ENCODE measurements at places on chromosomes 13 and 19.

- DNase-seq, result no peak
Observed at GRCh38 chr13:20118268-20119140, 42.3 kb downstream of the GJA3 start.

DNA sequence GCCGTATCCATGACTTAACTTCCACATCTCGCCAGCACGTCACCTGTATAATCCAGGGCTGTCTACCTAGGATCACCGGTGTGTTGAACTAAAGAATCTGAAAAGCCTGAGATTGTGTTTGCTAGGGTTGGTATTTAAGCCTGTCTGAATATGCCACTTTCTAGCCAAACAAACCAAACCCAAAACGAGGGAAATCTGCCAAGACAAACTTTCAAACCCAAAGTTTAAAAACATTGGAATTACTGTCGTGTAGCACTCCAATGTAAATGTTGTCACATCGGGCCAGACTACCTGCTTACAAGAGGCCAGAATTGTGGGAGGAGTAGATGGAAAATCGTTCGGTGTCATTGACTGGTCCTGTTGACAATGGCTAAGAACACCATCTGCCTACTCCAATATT lies 747.8 kb downstream of the EFNB2 start:
- DNase-seq, result no peak

DNA sequence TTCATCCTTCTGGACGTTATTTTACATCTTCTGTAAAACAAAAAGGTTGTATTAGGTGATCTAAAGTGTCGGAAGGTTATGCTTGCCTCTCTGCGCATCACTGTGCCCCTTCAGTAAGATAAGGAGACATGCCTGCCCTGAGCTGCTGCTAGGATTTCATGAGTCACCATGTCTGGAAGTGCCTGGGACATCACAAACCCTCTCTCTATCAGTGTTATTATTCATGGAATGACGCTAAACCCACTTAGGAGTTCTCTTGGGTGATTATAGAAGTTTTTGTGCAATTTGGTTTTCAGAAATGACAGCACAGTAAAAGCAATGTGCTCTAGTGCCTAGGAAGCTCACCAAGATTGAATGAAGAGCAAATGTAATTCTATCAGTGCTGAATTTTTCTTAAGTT lies 617.7 kb downstream of the DCT start:
- DNase-seq, result no peak

DNA sequence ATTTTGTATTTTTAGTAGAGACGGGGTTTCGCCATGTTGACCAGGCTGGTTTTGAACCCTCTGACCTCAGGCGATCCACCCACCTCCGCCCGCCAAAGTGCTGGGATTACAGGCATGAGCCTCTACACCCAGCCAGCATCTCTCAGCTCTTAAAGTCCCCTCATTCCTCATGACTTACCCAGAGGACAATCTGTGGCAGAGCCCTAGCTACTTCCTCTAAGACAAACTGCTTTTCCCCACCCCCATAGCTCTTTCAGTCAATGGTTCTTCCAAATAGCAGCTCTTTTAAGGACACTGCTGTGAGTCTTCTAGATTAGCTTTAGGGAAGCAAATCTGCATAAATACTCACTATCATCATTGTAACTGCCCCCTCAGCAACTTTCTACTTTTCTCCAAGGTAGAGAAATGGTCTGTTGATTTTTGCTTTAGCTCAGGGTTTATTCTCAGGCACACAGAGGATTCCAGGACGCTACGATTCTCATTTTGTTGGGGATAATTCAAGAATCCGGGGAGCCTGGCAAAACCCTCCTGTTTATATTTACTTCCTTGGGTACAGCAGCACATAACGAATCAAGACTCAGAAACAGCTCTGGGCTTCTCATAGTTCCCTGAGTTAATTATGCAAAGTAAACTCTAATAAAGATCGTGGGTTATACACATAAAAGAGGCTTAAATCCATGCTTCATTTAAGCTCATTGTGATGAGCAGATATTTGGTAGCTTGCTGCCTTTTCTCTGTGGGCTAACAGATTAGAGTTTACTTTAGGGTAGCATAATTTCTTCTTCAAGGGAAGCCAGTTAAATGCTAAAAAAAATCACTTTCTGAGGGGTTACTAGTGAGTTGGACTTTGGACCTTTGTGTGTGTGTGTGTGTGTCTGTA lies 357.4 kb downstream of the TDRD3 start:
- no peak for DNase-seq

DNA sequence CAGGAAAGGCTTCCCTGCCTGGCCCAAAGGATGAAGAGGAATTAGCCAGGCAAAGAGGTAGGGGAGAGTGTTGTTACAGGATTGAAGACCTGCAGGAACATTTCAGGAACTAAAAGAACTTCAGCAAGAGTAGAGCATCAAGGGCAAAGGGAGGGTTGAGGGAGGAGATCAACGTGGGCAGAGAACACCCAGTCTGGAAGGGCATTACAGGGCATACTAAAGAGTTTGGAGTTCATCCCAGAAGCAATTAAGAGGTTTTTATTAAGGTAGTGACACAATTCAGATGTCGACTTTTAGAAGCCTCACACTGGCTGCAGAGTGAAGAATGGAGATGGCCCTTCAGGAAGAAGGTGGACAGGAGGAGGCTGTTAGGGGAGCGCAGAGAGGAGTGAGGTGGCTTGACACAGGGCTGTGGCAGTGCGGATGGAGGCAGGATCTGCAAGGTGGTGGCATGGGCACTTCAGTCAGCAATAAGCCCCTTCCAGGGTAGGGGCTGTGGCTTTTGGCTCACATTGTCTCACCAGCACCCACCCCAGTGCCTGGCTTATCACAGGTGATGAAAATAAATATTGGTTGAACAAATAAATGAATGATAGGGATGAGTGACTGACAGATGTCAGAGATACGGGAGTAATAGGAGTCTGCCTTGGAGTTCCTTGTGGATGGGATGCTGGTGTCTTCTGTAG lies 24.9 kb downstream of the TEX26 start:
- no peak for DNase-seq

GRCh38 chr13:52810011-52810410 lies 38.4 kb downstream of the PCDH8 start:
- DNase-seq, result no peak
